ENCODE measurements at places on chromosomes 7 and 10.

GRCh38 chr10:28111712-28112111 is 112.8 kb upstream of the ODAD2 start:
- peak; percentile 70 for DNase-seq

DNA sequence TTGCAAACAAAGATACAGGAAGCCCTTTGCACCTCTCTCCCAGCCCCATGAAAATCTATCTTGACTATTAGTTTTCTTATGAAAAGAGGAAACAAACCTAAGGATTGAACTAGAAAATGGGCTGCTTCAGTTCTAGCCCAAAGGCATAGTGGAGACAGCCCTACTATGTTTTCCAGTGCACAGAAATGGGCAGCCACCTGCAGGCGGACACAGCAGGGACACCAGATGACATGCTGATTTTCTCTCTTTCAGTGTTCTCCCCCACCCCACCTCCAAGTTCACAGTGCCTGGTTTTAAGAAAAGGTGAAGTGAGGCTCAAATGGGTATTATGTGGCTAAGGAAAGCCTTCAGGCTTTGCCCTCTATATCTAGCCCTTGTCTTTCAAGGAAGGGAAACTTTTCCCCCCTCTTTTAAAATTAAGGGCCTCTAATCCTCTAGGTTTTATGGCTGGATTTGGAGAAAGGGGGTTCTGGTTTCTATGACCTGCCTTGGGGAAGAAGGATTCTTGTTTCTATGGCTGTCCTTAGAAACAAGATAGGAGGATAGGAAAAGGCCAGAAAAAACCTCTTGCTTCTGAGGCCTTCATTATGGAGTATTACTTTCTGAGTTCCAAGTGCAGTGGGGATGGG is 23.5 kb upstream of the DDX50 start:
- no peak for DNase-seq

DNA sequence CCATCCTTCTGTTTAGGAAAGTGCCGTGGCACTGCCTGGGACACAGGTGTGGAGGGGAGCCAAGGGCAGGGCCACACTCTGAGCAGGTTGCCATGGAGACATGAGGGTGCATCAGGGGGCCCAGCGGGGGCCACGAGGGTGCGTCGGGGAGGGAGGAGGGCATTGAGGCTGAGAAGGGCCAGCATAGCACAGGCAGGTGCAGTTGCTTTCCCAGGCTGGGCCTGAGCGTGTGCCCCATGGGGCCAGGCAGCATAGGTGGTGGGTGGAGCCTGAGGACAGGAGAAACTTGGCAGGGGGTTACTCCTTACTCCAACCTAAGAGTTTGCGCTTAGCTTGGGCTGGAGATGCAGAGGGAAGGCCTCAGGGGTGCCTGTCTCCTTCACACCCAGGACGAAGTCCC is 15.2 kb downstream of the YKT6 start:
- no peak for DNase-seq

DNA sequence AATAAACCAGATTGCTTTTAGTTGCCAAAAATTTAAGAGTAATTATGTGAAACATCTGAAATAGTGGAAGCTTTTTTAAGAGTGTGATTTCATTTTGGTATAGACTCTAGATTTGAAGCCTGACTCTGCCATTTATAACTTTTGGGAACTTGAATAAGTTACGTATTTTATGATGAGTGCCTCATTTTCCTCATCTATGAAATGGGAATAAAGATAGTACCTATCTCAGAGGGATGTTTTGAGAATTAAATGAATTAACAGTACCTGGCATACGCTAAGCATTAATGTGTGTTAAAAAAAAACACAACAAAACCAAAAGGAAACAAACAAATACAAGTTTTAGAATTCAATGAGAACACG is 12.9 kb downstream of the PRKAR2B start:
- no peak for DNase-seq

DNA sequence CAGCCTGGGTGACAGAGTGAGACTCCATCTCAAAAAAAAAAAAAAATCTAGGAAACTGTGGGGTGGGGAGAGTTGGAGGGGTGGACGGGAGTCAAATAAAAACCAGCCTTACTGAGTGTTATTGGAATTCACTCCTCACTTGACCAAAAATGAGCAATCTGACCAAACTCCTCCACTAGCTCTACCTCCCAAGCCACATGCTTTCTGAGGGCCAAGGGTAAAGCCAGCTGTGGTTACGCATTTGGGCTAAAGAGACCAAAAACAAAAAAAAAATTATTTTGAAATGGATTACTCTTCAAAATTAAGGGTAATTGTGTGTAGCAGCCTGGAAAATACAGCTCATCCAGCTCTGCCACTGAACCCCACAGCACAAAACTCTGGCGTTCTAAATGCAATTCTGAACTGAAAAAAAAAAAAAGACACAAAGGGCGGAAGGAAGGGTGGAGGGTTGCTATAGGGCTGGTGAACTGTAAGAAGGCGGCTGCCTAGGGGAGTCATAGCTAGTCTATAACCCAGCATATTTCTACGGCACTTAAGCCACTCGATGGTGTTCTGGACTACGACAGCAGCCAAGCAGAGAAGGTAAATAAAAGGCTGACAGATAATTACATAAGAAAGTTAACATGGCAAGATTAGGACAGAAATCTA is 7.8 kb downstream of the ELMO1 start:
- DNase-seq: no peak

DNA sequence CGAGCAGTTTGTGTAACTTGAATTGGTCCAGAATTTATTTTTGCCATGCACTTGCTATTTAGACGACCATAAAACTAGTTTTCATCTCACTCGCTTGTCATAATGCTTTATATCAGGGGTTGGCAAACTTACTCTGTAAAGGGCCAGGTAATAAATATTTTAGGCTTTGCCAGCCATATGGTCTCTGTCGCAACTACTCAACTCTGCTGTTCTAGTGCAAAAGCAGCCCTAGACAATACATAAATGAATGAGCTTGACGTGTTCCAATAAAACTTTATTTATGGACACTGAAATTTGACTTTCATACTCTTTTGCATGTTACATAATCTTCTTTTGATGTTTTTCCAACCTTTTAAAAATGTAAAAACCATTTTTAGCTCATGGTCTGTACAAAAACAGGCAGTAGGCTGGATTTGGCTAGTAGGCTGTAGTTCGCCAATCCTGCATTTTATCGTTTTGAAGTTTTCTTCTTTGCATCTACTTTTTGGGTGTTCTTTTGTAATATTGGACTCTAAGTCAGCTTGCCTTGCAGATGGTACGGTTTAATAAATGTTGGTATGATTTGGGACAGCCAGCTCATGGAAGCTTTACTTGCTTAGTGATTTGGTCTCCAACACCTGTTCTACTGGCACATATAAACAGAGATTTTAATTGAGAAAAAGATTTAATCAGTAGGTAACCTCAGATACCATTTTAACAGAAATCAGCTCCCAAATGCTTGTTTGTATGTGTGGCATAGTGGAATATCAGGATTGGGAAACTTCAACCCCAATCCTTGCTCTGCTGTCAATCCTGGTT is 25.6 kb downstream of the SND1 start:
- no peak for DNase-seq

- DNase-seq: no peak
Measured at GRCh38 chr10:99850767-99851340, 68.4 kb downstream of the ABCC2 start.

DNA sequence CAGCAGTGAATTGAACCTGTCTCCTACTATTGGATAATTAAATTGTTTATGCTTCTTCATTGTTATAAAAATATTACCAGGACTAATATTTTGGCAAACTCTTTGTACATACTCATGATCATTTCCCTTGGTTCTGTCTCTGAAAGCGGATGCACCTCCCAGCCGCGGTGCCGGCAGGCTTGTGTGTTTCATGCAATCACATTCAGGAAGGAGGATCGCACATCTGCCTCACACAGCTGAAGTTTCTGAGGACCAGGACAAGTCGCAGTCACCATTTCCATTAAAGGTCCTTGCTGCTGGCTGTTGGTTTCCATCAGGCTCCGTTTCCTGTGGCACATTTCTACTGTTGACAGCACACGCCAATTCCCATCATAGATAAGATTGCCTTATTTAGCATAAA is 117.8 kb upstream of the SHH start:
- DNase-seq: no peak

- no peak for DNase-seq
Measured at GRCh38 chr10:14806318-14806717, 31.5 kb downstream of the CDNF start.

DNA sequence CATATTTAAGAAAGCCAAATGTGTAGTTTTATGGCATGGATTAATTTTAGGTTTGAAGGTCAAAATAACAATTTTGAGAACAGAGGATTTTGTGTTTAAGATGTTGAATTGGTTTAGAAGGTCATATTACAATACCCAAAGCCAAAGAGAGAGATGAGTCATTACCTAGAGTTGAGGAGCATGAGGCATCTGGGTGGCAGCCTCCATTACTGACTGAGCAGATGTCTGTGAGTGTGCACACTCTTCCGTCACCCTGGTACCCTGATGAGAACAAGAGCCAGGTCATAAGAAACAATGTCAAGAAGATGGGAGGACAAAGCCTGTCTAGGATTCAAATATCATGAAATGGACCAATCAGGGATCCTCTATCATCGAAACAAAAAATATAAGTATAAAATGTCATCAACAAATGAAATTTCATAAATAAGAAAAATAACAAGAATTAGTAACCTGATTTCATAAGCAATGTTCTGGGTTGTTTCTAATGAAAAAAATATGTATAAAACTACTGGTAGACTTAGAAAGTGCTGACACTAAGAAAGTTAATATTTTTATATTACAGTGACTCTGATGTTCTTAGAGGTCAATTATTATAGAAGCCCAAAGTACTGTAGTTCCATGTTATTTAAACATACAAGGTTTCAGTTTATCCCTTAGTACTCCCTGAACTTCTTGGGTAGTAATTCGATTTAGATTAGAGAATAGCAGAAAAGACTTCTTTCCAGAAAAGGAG is 20.0 kb downstream of the CUBN start:
- DNase-seq: peak; percentile 75

DNA sequence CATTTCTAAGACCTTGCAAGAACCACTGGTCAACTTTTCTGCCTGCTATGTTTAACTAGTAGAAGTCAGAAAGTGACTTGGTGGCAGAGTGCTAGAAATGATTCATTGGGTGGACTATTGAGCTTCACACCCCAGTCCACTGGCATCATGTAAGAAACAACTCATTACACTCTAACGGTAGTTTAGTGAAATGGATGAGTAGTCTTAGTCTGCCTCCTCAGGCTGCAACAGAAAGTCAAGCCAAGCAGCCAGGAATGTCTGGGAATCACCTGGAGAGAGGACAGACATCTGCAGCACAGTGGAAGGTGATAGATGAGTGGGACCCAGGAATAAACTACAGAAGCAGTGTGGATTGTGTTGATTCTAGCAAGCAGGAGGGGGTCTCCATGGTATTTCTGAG is 125.4 kb downstream of the AUTS2 start:
- DNase-seq: no peak

GRCh38 chr10:11143242-11143641 is 125.6 kb downstream of the CELF2 start:
- no peak for DNase-seq

- no peak for DNase-seq
Measured at GRCh38 chr10:86592413-86592812, 61.9 kb upstream of the OPN4 start.

DNA sequence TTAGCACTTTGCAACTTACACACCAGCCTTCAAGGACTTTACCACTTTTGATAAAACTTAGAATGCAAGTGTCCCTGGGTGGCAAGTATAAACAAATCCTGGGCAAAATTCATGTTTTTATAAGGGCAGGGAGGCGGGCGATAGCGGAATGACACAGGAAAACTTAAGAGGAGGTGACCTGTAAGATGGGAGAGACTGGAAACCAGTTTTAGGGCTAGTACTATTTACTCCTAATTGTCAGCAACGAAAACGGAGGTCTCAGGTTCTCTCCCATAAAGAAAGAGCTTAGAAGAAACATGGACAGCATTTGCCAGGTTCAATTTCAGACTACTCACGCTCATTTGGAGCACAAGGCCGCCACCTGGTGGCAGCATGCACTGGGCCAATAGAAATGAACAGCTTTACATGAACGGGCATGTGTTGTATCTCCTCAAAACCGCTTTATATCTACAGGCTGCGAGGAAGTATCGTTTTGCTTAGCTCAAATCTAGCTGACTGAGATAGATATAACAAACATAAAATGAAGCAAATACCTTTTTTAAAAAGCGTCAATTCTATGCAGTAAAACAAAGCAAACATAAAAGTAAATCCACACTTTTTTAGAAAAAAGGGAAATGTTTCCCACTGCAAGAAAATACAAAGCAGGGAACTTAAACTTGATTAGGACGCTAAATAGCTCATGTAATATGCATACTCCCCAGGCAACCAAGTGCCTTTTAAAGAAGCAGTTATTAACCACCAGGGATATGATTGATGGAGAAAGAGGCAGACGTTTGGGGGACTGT is 37.6 kb upstream of the SVOPL start:
- peak; percentile 66 for DNase-seq

DNA sequence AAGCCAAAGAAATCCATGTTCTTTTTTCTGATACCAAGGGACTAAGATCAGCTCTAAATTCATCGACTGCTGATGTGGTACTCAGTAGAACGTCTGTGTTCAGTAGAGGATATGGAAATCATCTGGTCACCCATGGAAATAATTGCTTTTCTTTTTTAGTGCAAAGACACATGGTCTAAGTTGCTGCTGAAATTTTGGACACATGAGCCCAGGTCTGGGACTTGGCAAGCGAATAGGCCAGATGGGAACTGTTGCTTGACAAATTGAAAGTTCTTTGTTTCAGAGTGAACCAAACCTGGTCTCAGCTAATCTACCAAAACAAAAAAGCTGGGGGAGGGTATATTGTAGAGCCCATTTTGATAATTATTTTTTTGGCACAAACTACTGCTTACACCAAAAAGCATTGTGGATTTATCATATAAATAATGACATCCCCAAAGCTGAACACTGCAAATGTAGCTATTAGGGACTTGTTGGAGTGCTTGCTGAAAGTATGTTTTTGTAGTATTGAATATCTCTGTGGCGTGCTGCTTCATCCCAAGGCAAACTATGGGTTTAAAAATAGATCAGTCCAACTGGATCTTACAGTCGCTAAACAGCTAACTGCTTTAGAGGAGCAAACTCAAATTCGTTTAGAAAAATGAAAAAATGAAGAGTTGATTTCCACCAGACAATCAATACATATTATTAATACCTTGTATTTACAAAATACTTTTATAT is 144.7 kb downstream of the TRIL start:
- DNase-seq: no peak

GRCh38 chr10:99647601-99648151 is 11.6 kb upstream of the ENTPD7 start:
- DNase-seq: no peak

DNA sequence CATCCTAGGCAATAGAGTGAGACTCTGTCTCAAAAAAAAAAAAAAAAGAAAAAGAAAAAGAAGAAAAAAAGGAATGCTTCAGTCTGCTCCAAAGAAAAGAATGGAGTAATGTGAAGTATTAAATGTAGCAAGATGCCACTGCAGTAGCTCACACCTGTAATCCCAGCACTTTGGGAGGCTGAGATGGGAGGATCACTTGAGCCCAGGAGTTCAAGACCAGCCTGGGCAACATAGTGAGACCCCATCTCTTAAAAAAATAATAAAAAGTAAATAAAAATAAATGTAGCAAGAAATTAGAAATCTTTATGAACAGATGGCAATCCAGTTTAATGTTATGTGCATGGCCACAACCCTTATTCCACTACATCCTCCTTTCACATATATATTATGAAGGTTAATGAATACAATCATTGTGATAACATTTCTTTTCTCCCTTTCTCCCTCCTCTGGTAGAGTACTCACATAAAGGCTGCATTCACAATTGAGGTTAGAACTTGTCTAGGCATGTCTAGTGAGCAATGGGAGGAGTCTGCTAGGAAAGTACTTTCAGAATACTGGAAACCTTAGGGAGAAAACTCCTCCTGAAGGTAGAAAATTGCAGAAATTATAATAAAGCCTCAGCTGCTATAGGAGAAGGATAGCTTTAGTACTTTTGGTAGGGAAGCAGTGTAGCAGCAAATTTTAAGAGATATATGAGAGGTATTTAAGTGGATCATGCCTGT is 20.4 kb downstream of the KLLN start:
- DNase-seq: peak; percentile 62
